Activated CD4-positive, alpha-beta T cell treated with anti-CD3 and anti-CD28 coated beads for 48 hours (primary cell): ENCODE measurements at places on chromosomes 7 and 10.

- no peak for DNase-seq
Observed at GRCh38 chr7:157224627-157225026, 85.9 kb downstream of the UBE3C start.

DNA sequence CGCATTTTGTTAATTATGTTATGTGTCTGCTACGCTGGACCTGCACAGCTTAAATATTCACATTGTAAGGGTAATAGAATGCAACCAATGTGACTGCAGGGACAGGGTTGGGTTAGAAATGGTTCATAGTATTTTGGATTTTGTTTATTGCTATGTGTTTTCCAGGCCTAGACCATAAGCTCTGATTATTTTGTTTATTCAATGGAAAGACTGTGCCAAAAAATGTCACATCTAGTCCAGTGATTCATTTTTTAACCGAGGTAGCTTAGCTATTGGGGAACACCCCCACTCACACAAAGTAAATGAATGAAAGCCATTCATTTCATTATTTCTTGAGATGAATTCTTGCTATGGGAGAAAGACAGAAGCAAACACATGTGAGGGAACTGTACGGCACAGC is 516.5 kb upstream of the ANKRD30A start:
- no peak for DNase-seq

- DNase-seq: no peak
Observed at GRCh38 chr10:34753014-34753757, 61.9 kb downstream of the PARD3 start.

GRCh38 chr7:33392148-33392547 is 262.8 kb downstream of the BBS9 start:
- DNase-seq: no peak

DNA sequence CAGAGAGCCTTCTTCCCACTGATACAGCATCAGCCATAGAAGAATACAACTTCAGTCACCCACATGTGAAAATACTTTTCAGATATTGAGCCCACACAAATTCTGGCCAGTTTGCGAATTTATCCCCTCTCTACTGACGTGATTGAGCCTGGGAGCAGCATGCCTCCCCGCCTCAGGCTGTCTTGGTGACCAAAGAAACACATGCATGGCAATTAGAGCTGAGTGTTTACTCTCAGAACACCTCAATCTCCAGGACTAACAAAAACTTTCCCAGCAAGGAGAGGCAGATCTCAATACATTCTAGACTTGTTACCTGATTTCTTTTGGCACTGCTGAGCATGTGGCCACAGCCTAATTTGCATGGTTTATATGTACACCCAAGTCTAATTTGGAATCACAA is 122.5 kb downstream of the TMEM26 start:
- no peak for DNase-seq

DNA sequence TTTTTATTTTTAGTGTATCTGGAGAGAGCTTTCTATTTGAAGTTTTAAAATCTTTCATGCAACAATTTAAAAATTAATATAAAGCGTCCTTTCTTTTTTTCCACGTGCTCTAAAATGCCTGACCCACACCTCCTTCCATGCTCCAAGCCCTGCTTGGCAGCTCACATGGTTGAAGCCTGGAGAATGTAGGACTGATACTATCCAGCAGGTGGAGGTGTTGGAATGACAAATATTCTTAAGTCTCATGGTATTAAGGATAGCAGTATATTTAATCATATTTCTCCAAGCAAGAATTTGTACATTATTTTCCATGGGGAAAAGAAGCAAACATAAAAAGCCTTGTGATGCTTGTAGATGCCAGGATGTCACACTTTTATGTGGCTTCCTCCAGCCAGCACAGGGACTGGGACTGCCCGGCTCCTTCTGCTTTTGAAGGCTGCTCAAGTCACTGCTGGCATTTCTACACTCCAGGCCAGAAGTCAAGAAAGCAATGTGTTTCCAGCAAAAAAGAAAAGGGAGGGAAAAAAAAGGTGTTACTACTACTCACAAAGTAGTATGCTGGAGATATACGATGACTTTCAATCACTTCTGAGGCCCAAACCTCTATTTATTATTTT is 49.7 kb downstream of the BZW2 start:
- no peak for DNase-seq

- no peak for DNase-seq
Observed at GRCh38 chr7:128835790-128836641, 5.8 kb downstream of the FLNC start.

DNA sequence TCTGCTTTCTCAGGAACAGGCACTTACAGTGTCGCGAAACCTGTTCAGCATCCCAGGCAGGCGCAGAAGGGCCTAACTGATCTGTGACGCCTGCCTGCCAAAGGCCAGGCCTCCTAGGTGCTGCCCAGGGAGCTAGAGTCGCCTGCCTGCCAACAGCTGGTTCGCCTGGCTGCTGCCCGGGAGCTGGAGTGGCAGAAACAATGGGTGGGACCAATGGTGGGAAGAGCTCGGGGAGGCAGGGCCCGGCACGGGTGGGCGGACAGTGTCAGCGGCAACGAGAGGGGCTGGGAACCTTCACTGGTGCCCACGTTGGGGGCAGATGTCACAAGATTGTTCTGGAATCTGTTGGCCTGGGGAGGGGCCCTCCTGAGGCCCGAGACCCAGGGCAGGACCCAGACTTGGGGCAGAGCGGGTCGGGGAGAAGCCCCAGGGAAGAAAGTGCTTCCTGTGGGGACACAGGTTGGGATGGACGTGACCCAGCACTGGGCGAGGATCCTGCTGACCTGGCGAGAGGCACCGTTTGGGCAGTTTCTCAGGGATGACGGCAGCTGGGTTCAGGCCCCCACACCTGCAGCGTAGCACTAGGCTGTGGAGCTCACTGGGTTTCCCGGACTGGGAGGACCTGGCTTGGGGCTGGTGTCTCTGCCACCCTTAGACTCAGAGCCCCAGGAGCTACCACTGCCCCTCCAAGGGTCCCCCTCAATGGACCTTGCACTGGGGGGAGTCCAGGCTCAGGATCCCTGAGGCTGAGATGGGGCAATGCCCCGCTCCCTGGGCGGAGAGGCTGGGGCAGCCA is 181.8 kb downstream of the ELFN1 start:
- no peak for DNase-seq

GRCh38 chr7:81407094-81407493 is 362.8 kb downstream of the HGF start:
- DNase-seq: no peak

GRCh38 chr7:21942955-21943354 is 2.7 kb downstream of the CDCA7L start:
- no peak for DNase-seq

DNA sequence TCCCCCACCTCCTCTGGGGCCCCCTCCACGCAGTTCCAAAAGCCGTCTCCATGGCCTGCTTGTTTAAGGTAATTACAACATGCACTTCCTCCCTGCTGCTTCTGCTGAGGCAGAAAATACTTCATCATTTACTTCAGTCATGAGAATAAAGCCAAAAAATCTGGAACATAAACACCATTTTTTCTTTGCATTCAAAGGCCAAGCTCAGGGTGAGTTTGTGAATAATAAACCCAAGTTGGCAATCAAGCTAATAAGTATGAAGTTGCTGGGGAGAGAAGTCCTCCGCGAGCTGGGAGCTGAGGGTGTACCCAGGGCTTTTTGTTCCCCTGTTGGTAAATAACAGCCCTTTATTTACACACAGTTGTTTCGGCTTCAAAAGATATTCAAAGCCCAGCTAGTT is 70.5 kb downstream of the FAM204A start:
- no peak for DNase-seq

DNA sequence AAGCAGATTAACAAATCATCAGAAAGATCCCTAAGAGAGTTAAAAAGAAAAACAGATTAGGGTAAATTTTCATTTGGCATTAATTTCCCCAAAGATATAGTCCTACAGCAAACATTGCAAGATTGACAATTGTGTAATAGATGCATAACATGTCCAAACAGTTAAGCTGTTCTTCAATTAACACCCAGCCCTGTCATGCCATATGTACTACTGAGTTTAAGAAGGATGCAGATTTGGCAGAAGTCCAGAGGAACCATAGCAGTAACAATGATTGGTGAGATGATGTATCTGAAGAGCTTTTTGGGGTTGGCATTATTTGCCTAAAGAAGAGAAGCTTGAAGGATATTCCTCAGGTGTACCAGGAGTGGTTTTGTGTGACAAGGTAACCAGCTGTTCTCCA is 287.6 kb downstream of the LRMDA start:
- DNase-seq: no peak

DNA sequence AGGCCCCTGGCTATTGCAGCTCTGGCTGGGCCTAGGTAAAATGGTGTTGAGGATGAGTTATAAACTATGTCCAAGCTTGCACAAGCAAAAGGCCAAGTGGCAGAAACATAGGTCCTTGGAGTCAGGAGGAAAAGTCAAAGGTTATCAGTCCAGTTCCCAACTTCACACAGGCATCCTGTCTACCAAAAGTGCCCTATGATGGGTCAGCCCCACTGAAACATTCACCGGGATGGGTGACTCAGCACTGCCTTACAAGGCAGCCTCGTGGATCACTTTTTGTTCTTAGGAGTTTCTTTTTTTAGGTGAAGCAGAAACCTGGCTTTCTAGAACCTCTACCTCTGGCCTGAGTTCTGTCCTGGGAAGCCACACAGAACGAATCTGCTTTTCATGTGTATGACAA is 158.8 kb upstream of the LYZL2 start:
- peak; percentile 26 for DNase-seq

- DNase-seq: no peak
Observed at GRCh38 chr10:790821-791551, 101.5 kb upstream of the DIP2C start.

GRCh38 chr10:49397036-49397999 is 1.4 kb upstream of the DRGX start:
- DNase-seq: no peak

- DNase-seq: no peak
Observed at GRCh38 chr7:129561677-129562359, 49.7 kb upstream of the NRF1 start.

GRCh38 chr7:85407391-85407790 is 220.5 kb upstream of the SEMA3D start:
- DNase-seq: no peak

DNA sequence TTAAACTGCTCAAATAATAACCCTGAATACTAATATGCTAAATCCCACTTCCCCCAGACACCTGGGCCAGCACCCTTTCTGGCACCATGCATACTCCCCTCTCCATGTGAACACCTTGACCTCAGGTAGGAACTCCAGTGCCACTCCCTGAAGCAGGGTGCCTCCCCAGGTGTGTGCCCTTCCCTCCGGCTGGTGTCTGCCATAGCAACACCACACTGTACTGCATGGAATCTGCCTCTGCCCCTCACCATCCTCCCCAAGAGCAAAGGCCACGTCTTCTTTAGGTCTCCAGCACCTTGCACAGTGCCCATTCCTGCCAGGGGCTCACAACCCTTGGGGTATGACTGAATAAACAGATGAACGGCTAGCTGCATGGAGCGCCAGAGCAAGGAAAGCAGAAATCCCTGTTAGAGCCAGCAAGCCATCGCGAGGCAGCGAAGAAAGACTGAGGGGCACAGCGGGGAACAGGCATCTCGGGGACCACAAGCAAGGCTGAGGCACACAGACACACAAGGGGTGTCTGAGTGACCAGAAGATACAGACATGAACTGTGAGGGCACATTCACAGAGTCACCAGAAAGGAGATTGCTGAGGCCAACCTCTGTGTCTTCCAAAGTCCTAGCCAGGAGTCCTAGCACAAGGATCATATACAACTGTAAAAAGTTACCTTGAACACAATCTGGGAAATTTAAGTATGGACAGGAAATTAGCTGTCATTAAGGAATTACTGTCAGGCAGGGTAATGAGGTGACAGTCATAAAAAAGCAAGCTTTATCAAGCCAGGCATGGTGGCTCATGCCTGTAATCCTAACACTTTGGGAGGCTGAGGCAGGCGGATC is 25.7 kb downstream of the COBL start:
- no peak for DNase-seq

DNA sequence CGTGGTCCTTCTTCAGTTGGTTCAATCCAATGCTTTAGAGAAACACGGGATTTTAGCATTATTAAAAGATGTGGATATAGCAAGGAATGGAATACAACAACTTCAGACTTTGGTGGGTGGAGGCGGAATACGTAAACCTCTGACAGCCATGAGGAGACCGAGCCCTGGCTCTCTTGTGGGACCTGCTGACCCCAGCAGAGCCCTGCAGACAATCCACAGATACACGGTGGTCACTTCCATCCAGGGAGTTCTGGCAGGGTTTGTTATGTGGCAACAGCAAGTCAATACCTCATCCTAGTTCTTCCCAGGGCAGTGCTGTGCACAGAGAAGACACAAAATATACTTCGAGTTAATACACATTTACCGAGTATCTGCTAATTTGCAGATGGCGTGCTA is 118.5 kb upstream of the DIP2C start:
- no peak for DNase-seq

DNA sequence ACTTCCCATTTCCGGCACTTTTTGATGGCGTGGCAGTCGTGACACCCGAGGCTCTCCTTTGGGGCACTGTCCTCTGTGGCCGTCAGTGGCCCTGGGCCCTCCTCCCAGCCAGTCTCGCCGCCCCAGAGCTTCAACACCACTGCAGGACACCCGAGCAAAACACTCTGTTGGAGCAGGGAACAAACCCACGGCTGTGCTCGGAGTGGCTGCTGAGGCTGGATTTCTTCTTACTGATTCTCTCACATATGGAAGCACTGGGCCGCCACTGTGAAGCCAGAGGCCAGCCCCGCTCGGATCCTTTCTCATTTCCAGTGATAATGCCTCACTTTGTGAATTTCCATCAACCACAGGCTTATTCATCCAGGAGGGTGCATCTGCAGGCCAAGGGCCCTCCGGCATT is 58.2 kb upstream of the CYTH3 start:
- no peak for DNase-seq

DNA sequence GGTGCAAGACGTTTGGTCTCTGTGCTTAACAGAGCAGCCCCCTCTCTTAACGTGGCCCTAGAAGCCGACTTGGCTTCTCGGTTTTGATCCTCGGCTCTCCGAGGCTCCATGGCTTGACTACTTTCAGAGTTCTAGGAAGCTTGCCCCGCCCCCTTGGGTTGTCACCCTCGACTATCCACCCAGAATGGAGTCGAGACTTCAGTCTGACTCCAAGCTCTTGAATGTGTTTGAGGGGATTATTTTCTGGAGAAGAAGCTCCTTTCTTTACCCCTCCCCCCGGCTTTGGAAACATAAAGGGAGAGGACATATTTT is 448 bp downstream of the SEC24C start:
- DNase-seq: peak; percentile 82

DNA sequence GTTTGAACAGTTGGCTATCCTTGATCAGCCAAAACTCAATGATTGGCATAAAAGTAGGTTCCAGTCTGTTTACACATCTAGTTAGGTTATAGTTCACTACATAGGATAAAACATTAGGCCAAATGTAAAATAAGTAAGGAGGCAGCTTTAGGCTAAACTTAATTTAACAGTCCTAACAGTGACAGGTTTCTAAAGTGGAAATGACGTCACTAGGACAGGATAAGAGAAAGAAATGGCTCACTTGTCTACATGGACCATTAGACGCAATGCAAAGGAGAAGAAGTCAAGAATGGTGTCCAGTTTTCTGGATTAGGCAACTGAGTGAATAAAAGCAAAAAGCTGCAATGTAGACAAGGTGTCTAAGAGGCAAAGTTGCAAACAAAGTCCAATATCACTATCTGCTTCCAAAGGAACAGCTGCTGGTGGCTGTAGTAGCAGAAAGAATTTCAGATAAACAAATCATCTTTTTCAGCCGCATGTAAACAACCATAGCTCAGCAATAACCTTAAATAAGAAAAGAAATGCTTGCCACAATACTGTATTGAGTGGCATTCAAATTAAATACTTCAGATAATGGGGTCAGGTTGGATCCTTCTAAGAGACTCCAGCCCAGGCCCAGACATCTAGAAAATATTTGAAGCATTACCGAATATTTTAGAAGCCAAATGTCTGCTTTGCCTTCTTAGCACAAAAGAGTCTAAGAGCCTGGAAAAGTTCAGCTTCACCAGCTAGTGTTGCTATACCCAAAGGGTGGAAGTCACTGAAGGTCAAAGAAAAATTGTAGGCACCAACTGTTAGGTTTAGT is 154.2 kb downstream of the NEBL start:
- no peak for DNase-seq
